ENCODE measurements at places on chromosomes 7 and 10.

DNA sequence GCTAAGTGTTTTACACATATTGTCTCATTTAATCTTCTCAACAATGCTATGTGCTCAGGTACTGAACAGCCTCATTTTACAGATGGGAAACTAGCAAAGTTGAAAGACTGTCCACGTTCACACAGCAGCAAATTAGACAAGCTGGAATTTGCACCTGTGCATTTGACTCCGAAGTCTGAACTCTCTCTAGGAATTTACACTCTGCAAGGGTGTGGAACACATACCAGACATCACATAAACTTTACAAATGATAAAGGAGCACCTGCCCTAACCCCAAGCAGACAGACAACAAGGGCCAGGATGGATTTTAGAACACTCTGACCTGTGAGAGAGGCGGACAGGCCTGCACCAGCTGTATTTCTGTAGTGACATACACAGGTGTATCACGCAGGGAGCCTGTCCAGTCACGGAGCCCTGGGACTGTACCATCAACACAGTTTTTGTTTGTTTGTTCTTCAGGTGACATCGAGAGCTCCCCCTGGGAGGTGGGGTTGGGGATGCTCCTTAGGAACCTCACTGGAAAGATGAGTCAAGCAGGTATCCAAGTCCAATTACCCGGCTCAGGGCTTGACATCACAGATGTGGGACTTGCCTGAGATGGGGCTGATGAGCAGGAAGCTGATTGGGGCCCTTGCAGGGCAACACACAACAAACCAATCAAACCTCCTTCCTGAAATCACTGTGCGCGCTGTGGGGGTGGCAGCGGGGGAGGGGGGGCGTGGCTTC, 31.0 kb downstream of the MKI67 start:
- DNase-seq = no peak

GRCh38 chr10:75693489-75693888, 262.1 kb downstream of the LRMDA start:
- DNase-seq = no peak

- DNase-seq = no peak
Observed at GRCh38 chr7:46713868-46714596, 793.0 kb upstream of the IGFBP3 start.

DNA sequence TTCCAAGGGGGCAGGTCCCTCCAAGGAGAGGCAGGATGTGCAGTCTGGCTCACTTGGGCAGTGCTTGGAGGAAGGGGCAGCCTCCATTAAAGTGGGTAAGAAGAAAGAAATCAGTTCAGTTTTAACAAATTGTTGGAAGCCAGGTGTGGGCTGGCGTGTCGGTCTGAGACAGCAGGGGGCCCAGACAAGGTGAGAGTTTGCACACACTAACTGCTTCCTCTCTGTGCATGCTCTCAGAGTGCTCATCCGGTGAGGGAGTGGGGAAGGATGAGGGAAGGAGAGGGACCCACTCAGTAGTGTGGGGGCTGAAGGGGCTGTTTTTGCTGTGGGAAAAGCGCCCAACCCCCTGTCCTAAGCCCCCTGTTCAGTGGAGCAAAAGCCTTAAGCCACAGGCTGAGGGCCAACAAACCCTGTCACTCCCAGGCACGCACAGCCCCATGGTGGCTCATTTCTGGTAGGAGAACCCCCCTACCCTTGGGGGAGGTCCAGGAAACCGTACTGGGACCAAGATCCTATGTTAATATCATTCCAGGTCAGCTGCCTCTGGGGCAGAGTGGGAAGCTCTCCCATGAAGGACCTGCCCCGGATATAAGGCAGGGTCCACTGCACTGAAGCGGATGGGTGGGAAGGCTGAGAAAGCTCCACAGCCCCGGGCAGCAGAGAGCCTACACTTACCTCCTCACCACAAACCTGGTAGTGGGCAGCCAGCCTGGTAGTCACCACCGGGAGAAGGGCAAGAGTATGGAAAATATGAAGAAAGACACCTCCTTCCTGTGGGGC, 5.1 kb upstream of the PCBD1 start:
- no peak for DNase-seq

DNA sequence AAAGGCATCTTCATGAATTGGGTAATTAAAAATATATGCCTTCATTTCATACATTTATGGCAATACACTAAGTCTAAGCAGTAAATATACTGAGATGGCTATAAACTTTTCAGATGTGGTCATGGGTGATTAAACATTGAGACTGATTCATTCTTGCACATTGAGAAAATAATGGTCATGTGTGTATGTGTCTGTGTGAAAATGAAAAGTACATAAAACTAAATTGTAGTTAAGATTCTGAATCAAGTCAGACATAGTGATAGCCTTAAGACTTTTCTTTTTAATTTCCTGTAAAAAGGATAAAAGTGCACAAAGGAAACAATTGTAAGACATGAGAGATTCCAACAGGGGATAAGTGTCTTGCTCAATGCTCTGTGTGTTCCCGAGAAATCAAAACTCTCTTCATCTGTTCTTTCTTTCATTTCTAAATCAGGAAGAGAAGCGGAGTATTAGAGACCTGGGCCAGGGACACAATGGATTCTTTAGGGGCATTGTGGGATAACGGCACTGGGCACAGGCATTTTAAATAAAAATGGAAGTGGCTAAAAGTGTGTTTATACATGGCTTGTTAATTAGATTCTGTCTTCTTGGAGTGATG, 69.8 kb upstream of the AGR3 start:
- no peak for DNase-seq

GRCh38 chr7:142914121-142914520, 19.4 kb downstream of the TRPV5 start:
- no peak for DNase-seq

GRCh38 chr10:49154641-49155040, 20.8 kb upstream of the FAM170B start:
- no peak for DNase-seq

DNA sequence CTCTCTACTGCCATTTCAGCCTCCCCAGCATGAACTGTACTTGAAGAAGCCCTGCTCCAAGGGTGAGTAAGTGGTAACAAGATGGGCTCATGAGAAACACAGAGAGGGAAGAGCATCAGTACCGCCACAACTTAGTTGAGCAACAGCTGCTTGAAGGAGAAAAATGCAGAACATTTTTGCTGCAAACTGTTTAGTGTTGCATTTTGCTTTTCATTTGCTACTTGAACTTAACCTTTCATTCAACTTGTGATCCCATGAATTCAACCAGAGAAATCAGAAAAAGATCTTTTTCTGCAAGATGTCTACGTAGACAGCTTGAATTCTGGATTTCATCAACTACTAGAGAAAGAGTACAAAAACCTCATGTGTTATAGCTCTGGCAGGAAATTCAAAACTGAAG, 40.7 kb downstream of the ANK3 start:
- DNase-seq = no peak

- no peak for DNase-seq
Observed at GRCh38 chr7:44711528-44711927, 37.1 kb upstream of the ZMIZ2 start.

- DNase-seq = no peak
Observed at GRCh38 chr7:44172352-44172751, 16.9 kb downstream of the GCK start.

GRCh38 chr10:97243836-97244235, 48.6 kb downstream of the ARHGAP19 start:
- DNase-seq = no peak

- no peak for DNase-seq
Observed at GRCh38 chr7:131265227-131265626, 62.4 kb upstream of the MKLN1 start.

DNA sequence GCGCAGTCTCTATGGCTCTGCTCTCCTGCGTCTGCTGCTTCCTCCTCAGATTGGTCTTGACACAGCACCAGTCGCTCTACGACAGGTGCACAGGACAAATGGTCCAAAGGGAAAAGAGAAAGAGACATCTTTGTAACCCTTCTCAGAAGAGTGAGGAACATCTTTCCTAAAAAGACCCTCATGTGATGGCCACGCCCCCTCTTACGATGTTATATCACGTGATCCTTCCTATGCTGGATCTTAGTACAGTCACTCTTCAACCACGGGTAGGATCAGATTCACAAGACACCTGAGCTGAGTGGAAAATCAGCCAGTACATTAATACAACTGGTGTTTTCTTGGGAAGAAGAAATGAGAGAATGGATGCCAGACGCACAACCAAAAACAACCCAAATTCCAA, 262.2 kb upstream of the CELF2 start:
- no peak for DNase-seq

GRCh38 chr7:27960415-27960814, 220.2 kb downstream of the JAZF1 start:
- DNase-seq = no peak

DNA sequence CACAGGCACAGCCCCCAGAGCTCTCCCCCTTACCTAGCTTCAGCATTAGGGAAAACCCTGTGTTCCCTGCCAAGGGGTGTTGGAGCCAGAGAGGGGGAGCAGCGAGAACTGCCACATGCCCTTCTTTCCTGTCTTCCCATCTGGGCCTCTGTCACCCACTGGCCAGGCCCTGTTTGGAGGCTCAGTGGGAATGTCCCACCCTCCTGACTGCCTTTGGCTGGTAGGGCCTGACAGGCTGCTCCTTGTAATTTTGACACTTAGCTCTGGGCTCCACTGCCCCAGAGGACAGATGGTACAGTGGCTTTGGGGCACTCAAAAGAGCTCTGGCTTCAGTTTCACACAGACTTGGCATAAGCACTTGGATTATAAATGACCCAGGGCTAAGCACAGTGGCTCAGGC, 50.6 kb downstream of the GRID2IP start:
- no peak for DNase-seq
